ENCODE measurements at places on chromosomes 2 and 18. TPM values are rescaled to one million over a fixed set of nuclear protein-coding genes. Genes with fewer than 3 reads are reported as not detected.

The PAX8 gene
- 0.60 TPM for total RNA-seq

The XDH gene
- not detected for total RNA-seq

The GREB1 gene
- 11.4 TPM for total RNA-seq

The PRR30 gene
- not detected for total RNA-seq

The ARHGAP15 gene
- 4.2 TPM for total RNA-seq

The L3MBTL4 gene
- 1.1 TPM for total RNA-seq

The LCT gene
- total RNA-seq, result not detected

The HSPE1 gene
- total RNA-seq, result 105 TPM

The KLF7 gene
- 25.3 TPM for total RNA-seq

The RAPGEF4 gene
- 9.0 TPM for total RNA-seq

The ALK gene
- 0.08 TPM for total RNA-seq

The SP5 gene
- 0.19 TPM for total RNA-seq

The TBR1 gene
- not detected for total RNA-seq

The LBX2 gene
- total RNA-seq, result 0.43 TPM

The CCDC150 gene
- total RNA-seq, result 0.89 TPM

The PRLH gene
- not detected for total RNA-seq
